ENCODE measurements at places on chromosomes 7 and 10. TPM values are rescaled to one million over a fixed set of nuclear protein-coding genes. Genes with fewer than 3 reads are reported as not detected.
A peak's percentile ranks its signal among the peaks of the same experiment; 100 is the strongest.

STAG3 gene
- total RNA-seq = 1.2 TPM

- H3K27me3 ChIP-seq = no peaks in the 10 kb centered on the region
- H3K27ac ChIP-seq = peak overlapping the region; percentile 64
- H3K36me3 ChIP-seq = peaks cover 9% of the 10 kb centered on the region
- H3K4me3 ChIP-seq = peak overlapping the region; percentile 64
Observed at GRCh38 chr7:30322271-30323005, 38.0 kb downstream of the ZNRF2 start.

GRCh38 chr7:8185926-8186683 lies 75.9 kb downstream of the ICA1 start:
- no peak overlapping the region for H3K4me3 ChIP-seq
- H3K27ac ChIP-seq = no peak overlapping the region
- H3K36me3 ChIP-seq = no peaks in the 10 kb centered on the region

GRCh38 chr7:112400141-112400540 lies 50.1 kb upstream of the IFRD1 start:
- no peak for DNase-seq
- no peaks in the 10 kb centered on the region for H3K36me3 ChIP-seq
- H3K4me3 ChIP-seq = no peak overlapping the region

OR2A12 gene
- not detected for total RNA-seq

ITGB8 gene
- 183 TPM for total RNA-seq

GRCh38 chr10:128853537-128853936 lies 613.5 kb upstream of the MGMT start:
- H3K27ac ChIP-seq = no peak overlapping the region
- no peaks in the 10 kb centered on the region for H3K36me3 ChIP-seq
- no peaks in the 10 kb centered on the region for H3K27me3 ChIP-seq

DNA sequence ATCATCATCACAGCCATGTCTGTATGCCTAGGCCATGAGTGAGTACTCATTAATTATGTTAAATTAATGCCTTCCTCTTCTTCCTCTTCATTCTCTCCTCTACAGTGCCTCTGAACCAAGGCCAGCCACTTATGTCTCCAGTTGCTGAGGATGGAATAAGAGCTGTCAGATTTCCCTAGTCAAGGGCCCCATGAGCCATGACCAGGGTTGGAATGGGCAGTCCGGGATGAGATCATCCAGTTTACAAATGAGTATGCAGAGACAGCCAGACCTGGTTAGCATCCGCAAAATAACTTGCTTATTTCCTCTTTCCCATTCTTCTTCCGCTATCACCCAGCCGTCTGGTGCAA lies 342.7 kb downstream of the GRID1 start:
- no peak overlapping the region for H3K27ac ChIP-seq
- H3K4me1 ChIP-seq = no peaks in the 10 kb centered on the region
- no peak for DNase-seq
- peaks cover 17% of the 10 kb centered on the region for H3K27me3 ChIP-seq

DNA sequence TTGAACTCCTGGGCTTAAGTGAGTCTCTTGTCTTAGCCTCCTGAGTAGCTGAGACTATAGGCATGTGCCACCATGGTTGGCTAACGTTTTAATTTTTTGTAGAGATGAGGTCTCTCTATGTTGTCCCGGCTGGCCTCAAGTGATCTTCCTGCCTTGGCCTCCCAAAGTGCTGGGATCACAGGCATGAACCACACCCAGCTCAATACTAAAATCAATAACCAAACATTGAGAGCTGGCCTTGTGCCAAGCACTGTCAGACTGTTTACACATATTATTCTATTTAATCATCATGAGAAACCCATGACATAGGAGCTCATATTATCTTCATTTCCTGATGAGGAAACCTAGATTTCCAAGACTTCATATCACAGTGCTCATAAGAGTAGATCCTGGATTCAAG lies 251.2 kb downstream of the BAMBI start:
- peaks cover 15% of the 10 kb centered on the region for H3K4me1 ChIP-seq
- H3K4me3 ChIP-seq = no peak overlapping the region
- H3K27ac ChIP-seq = peak overlapping the region; percentile 9
- peaks cover 5% of the 10 kb centered on the region for H3K36me3 ChIP-seq

GIMAP7 gene
- total RNA-seq = not detected

GRCh38 chr10:124831116-124831515 lies 29.5 kb downstream of the ABRAXAS2 start:
- H3K27me3 ChIP-seq = no peaks in the 10 kb centered on the region
- no peak for DNase-seq
- no peaks in the 10 kb centered on the region for H3K36me3 ChIP-seq
- H3K4me3 ChIP-seq = no peak overlapping the region
- no peak overlapping the region for H3K27ac ChIP-seq

CPA5 gene
- not detected for total RNA-seq

- DNase-seq = no peak
- no peak overlapping the region for H3K27ac ChIP-seq
- H3K36me3 ChIP-seq = no peaks in the 10 kb centered on the region
- H3K4me1 ChIP-seq = no peaks in the 10 kb centered on the region
- H3K27me3 ChIP-seq = no peaks in the 10 kb centered on the region
Observed at GRCh38 chr10:20289070-20289828, 473.0 kb downstream of the PLXDC2 start.

DNA sequence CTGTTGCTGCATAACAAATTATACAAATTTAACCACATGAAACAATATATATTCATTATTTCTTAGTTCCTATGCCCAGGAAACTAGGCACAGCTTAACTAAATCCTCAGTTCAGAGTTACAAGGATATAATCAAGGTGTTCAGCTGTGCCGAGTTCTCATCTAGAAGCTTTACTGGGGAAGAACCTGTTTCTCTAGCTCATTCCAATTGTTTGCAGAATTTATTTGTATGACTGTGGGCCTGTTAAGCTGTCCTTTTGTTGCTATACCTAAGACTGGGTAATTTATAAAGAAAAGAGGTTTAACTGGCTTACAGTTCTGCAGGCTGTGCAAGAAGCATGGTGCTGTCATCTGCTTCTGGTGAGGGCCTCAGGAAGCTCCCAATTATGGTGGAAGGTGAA lies 21.8 kb upstream of the MDFIC start:
- no peak for DNase-seq
- peaks cover 35% of the 10 kb centered on the region for H3K4me1 ChIP-seq
- no peaks in the 10 kb centered on the region for H3K36me3 ChIP-seq
- no peaks in the 10 kb centered on the region for H3K27me3 ChIP-seq

All from Calu3 (cell line).